Stimulated activated CD4-positive, alpha-beta T cell treated with anti-CD3 and anti-CD28 coated beads, Interleukin-1b, Interleukin-23, amount 100 ng/mL, for 48 hours (primary cell): ENCODE measurements at places on chromosomes 2 and 18.

DNA sequence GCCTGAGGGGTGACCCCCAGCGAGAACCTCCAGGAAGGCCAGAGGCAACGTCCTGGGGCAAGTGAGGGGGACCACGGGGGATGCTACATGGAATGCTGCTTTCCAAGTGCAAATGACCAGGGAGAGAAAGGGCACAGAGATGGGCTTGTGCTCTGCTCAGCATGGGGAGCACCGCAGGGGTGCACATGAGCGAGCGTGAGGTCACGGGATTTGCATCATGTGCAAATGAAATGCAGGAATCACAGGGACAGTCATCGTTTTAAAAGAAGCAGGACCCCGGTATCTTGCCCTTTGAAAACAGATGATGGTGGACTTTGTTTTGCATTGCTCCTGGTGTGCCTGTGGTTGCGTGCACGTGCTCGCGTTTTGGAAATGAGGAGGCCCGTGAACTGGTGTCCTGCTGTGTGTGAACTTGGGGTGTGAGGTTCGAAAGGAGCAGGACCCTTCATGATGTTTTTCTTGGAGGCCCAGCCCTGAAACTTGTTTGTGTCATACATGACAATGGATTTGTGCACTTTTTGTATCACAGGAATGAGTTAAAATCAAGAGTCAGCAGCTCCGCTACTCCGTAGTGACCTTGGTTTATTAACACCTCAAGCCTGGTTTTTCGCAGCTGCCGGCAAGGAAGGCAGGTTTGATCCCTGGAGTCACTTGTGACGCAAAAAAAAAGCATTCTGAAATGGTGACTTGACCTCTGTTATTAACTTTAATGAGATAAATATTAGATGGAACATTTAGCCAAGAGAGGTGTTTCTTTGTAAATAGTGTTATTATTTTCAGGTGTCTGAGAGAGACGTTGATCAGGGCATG lies 234.5 kb downstream of the LDLRAD4 start:
- no peak for DNase-seq

DNA sequence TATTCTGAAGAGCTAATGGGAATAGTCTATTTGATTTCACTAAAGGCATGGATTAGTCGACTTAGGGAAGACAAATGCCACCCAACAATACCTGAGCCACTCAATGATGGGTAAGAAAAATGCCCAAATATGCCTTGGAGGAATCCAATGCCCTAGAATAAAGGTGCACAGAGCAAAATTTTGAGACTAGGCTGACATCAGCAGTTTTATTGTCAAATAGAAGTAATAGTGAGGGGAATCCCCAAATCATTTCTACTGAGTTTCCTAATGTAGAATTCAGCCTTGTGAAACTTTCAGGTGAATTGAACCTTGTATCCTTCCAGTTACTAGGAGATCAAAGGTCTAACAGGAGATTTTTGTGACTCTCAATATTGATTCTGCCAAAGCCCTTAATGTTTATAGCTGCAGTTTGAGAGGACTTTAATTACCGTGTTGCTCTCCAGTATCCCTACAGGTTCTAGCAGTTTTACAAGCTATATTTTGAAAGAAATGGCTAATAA lies 50.8 kb upstream of the THSD7B start:
- DNase-seq: no peak

GRCh38 chr18:66461344-66461743 lies 142.5 kb downstream of the CDH19 start:
- no peak for DNase-seq

- no peak for DNase-seq
Measured at GRCh38 chr2:174044556-174044955, 79.4 kb upstream of the SP3 start.

DNA sequence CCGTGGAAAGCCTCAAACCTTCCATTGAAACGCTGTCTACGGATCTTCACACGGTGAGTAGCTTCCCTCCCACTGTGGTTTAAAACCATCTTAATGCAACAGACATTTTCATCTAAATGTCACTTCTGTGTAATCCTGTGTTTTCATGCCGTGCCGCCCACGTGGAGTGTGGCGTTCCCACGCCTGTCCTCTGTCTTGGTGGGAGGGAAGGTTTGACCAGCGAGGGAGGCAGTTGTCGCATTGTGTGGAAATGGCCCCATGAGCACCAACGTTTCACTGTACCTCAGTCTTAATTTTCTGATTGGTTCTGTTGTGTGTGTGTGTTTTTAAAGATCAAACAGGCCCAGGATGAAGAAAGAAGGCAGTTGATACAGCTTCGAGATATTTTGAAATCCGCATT lies 88.6 kb downstream of the ITGB1BP1 start:
- no peak for DNase-seq
